ENCODE measurements at places on chromosomes 5 and 9.

DNA sequence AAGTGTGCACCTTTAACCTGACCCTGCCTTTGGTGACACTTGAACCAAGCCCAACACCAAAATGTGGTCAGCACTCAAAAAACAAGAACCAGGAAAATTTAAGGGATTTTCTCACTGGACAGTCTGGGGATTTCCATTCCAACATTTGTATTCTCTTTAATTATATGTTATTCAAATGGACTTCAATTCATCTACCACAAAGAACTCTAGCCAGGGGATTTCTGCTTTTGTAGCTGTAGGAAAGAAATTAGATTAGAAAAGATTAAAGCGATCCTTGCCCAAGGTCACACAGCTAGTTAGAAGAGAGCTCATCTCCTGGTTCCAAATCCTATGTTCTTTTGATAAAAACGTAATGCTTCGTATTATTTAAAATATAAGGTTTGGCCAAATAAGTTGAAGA lies 94.8 kb upstream of the JAK2 start:
- DNase-seq, result no peak

DNA sequence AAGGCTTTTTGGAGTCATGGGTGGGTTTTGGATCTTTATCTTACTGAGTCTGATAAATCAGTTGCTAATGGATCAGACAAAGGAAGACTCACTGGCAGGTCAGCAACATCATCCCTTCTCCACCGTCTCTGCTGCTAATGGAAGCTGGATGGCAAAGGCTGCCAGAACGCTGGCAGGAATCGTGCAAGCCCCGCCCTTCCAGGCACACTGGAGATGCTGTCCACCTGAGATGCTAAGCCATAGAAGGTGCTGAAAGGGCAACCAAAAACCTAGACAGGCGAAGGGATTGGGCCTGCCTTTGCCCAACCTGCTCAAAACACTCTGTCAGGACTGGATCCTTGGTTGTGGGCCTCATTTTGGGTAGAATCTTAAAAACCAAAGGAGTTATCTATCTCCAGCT lies 139.5 kb upstream of the FSTL4 start:
- DNase-seq, result no peak

- peak; percentile 86 for DNase-seq
Observed at GRCh38 chr5:150129813-150130492, 25.7 kb downstream of the PDGFRB start.

- no peak for DNase-seq
Observed at GRCh38 chr5:80103371-80103770, 68.2 kb downstream of the THBS4 start.

DNA sequence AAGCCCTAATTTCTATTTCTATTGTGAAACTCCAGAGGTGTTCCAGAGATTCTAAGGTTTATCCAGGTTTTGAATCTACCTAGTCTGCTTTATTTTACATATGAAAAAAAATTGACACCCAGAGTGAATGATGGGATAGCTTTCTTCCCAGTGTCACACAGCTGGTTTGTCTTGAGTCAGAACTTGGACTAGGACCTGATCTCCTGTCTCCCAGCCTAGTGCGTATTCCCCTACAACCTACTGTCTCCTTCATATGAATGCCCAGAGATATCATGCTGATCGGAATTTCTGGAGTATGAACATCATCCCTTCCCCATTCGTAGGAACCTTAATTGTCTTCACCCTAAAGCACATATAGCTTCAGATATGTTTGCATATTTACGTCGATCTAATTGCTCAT lies 524.2 kb downstream of the SPATA31D1 start:
- DNase-seq, result no peak

DNA sequence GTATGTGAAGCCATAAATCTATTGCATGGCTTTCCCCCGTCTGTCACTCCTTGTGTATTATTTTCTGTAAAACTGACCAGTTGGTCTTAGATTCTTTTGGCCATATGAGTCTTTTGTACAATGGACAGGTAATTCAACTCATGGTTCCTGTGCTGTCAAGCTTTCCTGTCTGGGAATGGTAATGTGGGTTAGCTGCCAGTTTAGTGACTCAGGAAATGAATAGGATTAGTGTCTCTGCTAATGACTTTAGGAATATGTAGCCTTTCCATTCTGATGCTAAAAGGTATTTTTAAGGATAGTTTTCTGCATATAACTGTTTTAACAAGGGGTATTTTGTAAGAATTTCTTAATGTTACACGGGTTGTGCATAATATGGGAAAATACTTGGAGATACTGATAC lies 182.7 kb downstream of the PBX3 start:
- DNase-seq, result no peak

GRCh38 chr9:72749276-72749675 lies 203.6 kb downstream of the ALDH1A1 start:
- DNase-seq, result no peak

DNA sequence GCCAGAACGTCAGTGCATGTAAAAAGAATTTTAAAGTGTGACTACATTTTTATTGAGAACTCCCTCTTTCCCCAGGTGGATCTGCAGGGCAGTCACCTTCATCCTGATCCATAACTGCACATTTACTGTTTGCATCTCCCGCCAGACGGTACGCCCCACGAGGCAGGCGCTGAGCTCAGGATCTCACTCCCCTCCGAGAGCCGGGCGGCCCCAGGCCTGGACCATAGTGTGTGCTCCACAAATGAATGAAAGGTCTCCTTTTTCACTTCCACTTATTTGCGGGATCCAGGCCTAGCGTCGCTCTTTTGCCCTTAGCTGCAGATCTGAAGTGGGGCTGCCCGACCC lies 378 bp downstream of the DROSHA start:
- DNase-seq, result no peak

DNA sequence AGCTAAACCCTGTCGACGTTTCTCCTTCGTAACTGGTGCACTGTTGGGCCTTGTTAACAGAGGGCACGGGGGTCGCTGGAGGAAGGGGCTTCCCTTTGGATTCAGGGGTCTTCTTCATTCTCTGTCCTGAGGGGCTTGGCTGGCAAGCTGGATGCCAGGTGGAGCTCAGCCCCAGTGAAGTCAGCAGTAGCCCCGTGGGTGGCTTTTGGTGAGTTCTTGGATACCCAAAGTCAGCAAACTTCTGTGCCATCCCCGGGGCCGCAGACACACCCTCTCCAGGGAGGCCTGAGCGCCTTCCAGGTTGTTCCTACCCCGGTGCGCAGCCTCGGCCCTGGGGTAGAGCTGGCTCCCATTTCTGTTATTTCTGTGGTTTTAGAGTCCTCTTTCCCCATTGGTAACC lies 12.3 kb upstream of the OBP2A start:
- no peak for DNase-seq

- no peak for DNase-seq
Observed at GRCh38 chr9:97771641-97772040, 74.5 kb upstream of the XPA start.

- DNase-seq, result no peak
Observed at GRCh38 chr9:127267793-127268525, 3.4 kb downstream of the GARNL3 start.

DNA sequence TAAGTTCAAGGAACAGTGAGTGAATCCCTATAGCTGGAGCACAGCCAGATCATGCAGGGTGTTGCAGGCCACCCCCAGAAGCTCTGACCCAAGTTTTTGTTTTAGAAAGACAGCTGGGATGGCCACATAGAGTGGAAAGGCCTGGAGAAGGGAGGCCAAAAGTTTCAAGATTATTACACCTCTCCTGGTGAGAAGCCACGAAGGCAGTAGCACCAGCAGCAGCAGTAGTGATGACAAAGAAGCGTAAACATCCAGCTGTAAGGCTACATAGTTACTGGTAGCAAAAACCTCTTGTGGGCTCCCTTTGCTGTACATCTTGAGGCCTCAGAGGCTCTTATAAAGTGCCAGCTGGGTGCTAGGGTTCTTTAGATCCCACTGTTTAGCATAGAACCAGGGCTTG lies 11.8 kb downstream of the ADAMTSL1 start:
- DNase-seq, result no peak

DNA sequence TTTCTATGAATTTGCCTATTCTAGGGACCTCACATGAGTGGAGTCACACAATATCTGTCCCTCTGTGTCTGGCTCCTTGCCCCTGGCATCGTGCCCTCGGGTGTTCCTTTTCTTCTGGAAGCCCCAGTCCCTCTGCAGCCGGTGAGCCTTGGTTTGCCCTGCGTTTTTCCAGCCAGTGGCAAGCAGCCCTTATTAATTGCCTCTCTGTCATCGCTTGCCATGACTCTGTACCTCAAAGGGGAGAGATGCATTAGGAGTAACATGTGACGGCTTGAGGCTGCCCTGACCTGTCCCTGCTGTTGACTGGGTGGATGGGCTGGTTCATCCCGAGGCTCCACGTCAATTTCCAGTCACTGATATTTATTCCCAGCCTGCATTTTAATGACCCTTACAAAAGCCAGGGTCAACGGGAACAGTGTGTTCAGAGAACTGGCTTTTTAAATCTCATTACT lies 87.3 kb downstream of the CFAP90 start:
- DNase-seq, result no peak

DNA sequence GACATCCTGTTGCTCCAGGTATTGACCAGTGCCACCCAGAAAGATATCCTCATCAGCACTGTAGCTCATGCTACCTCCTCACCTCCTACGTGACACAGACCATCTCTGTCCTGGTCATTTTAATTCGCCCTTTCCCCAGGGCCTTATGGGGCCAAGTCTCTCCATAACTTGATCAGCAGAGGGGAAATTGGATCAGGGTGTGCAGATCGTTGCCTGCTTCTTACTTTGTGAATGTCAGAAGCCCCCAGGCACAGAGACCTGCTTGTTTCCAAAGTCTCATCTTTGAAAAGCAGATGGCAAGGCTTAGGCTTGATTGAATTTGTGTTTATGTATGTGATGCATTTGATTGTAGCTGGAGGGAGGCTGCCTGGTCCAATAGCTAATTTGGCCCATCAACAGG lies 8.8 kb upstream of the DBH start:
- no peak for DNase-seq

DNA sequence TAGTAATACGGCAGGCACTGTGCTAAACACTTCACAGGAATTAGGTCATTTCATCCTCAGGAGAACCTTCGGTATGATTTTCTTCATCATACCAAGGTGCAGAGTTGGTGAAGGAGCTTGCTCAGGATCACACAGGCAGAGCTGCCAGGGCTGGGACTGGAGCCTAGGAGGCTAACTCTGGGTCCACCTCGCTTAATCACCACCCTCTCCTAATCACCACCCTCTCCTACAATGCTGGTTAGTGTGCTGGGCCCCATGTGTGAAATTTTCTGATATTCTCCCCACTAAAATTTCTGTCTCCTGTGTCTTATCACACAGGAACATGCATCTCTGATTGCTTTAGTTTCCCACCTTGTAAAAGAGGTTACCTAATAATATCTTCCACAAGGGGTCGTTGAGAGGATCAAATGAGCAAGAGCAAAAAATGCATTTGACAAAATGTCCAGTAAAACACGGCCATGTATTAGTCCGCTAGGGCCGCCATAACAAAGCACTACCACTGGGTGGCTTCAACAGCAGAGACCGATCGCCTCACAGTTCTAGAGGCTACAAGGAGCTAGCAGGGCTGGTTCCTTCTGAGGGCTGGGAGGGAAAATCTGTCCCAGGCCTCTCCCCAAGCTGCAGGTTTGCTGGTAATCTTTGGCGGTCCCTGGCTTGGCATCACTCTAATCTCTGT lies 128.2 kb upstream of the NFIB start:
- no peak for DNase-seq

- no peak for DNase-seq
Observed at GRCh38 chr5:32865475-32865874, 154.4 kb downstream of the NPR3 start.

DNA sequence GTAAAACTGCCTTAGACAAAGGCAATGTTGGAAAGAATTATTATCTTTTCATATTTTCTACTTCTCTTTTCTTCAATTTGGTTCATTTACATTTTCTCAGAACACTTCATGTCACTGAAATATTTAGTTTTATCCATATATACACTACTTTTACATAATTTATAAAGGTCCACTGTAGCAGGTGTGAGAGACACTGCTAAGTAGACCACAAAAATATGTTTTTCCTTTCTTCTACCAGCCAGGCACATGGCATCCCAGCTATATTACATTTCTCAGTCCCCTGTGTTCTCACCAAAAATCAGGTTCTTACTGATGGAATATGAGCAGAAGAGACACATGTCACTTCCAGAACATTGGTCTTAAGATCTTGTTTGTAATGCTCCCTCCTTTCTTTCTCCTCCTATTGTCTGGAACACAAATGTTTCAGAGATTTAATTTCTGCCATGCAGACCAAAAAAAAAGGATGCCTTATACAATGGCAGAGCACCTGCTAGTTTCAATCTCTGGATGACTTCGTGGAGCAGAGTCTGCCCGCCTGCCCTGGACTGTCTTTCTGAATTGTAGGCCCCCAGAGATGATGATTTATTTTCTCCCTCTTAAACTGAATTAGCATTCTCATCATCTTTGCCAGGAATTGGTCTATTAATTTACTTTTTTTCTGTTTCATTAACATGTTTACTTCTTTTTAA lies 125.4 kb upstream of the ACOT12 start:
- DNase-seq, result no peak

DNA sequence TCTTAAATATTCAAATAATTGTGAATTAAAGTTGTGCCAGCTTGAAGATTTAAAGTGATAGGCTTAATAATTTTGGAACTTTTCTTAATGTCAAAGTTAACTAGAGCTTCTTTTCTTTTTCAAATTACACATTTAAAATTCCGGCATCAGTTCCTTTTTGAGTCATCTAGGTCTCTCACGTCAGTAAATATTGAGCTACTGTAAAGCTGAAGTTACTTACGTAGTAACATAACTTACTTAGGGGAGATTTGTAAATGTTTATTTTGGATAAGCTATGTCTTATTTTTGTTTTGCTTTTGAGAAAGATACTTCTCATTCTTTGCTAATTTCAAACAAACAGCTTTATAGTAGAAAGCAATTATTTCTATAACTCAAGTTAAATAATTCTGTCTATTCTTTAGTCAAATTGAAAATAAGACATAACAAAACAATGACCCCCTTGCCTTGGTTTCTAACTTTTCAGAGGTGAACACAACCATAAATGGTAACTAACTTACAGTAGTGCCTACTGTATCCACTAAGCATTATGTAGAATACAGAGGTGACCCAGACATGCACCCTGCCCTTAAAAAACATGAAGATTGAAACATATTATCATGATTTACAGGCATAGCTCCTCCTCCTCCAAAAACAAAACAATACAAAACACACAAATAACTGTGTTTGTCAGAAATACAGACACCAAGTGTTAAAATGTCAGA lies 29.8 kb downstream of the CD274 start:
- DNase-seq, result no peak

DNA sequence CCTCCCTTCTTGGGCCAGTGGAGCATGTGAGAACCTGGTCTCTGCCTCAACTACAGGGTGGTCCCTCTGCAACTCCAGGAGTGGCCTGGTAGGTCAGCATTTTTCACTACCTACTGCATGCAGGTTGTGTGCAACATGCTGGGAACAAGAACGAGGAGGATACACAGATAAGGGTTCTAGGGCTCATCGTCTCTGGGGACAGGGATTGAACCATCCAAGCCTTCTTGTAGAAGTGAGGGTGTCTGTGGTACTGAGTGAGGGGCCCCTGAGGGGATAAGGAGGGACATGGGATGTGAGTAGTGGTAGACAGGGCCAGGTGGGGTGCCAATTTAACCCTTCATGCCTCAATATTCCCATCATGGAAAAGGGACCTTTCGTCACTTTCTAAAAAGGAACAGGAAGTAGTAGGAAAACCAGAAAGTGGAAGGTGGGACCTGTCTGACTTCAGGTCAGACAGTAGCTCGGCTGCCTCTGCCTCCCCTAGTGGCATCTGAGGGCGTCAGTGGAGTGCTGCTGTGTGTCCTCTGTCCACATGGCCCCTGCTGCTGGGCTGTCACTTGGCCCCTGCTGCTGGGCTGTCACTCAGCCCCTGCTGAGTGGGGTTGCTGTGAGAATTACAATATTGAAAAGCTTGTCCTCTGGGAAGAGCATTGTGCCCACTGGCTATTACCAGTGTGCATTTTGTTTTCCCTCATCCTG lies 48.6 kb upstream of the RNU6ATAC start:
- no peak for DNase-seq
